ENCODE measurements at places on chromosomes 12 and 14.

- DNase-seq: no peak
These were observed 74.3 kb upstream of the SLC24A4 start for GRCh38 chr14:92248696-92249095.

DNA sequence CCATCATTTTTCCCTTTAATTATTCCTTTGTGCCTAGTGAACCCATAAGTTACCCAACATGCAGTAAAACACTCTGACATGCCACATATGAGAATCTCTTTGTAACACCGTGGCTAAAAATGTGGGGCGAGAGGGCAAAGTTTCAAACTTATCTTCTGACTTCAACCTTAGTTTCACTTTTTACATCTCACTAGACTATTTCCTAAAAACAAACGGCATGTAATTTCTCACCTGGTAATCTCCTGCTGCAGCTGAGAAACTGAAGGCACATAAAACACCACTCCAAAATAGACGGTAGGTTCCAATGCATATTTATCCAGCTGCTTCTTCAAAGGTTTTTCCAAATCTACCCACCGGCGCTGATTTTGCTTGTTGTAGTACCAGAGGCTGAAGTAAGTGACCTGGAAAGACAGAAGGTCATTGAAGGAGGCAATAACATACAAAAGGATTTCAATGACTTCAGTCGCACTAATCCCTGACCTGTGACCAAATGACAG is 37.9 kb downstream of the PTPN21 start:
- no peak for DNase-seq

DNA sequence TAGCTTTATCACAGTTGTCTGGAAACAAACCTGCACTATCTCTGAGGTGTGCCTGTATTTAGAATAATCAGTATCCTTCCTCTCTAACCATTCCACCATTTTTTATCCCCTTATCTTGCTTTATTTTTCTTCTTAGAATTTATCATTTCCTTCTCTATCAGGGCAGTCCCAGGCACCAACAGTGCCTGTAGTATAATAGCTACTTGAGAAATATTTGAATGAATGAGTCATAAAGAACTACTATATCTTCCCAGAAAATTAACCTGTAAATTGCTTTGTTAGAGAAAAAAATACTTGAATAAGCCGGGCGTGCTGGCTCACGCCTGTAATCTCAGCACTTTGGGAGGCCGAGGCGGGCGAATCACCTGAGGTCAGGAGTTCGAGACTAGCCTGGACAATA is 21.2 kb upstream of the FOXJ2 start:
- DNase-seq: no peak

DNA sequence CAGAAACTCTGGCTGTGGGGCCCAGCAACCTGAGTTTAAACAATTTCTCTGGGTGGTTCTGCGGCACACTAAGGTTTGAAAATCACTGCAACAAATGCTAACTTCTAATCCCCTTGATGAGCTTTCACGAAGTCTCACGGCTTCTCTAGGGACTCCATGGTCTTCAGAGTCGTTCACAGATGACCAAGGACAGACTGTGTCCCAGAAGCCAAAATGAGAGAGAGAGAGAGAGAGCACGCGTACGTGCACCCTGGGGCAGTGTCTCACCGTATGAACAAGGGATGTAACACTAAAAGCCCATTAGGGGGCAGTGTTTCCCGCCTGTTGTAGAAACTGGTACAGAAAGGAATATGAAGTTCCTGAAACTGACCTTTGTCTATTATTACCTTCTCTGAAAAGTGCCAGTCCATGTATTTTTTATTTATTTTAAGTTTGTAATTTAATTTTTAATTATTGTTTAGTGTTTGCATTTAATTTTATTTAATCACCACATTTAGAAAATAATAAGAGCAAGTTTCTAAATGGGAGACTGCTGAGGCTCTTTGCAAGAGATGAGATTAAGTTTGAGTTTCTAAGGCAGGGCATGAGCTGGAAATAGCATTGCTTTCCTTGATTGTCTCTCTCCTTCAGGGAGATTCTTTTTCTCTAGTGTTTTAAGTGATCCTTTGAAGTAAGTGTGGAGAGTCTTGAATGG is 3.4 kb downstream of the APOLD1 start:
- DNase-seq: peak; percentile 40

- no peak for DNase-seq
These were observed 135.6 kb upstream of the PRMT8 start for GRCh38 chr12:3355378-3355900.

DNA sequence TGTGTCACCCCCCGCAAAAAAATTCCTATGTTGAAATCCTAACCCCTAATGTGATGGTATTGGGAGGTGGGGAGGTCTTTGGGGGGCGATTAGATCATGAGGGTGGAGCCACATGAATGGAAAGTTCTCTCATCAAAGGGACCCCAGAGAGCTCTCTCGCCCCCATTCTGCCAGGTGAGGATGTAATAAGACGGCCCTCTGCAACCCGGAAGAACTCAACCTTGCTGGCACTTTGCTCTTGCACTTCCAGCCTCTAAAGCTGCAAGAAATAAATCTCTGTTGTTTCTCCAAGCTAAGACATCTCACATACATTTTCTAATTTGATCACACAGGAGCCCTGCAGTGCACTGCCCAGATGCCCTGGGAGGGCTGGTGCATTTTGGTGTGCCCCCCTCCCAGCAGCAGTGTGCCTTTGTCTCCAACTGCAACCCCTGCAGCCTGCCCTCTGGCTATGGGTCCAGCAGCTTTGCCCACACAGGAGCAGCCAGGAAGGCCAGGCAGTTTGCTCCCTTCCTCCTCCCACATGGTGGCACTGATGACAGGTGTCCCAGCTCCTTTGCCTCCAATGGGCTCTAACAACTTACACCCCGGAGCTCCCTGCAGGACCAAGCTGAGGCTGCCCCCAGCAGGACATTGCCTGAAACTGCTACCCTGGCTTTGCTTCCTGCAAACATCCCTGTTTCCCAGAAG is 59.3 kb downstream of the C14orf132 start:
- DNase-seq: no peak

- DNase-seq: no peak
These were observed 148.7 kb downstream of the MDGA2 start for GRCh38 chr14:47526591-47527244.

DNA sequence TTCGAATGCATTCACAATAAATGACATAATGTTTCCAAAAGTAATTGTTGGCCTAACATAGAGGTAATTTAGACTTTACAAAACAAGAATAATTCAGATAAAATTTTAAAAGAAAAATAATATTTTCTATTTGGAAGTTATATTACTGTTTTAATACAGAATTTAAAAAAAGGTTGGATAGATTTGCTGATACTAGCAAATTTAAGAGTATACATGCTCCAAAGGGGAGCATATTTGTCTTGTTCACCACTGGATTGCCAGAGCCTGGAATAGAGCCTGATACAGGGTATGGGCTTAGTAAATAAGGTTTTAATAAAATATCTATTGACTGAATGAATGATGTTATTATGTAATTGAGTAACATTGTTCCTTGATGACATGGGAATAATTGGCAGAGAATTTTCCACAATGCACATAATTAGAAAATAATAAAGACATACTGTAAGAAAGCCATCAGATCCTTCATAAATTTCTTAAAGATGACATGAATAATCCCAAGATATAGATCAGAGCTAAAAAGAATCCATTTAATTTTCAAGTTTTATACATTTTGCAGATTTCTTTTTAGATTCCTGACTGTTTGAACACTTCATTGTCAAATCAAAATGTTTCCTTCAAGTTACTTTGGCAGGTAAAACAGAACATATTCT is 305.3 kb downstream of the SLC6A15 start:
- DNase-seq: no peak

DNA sequence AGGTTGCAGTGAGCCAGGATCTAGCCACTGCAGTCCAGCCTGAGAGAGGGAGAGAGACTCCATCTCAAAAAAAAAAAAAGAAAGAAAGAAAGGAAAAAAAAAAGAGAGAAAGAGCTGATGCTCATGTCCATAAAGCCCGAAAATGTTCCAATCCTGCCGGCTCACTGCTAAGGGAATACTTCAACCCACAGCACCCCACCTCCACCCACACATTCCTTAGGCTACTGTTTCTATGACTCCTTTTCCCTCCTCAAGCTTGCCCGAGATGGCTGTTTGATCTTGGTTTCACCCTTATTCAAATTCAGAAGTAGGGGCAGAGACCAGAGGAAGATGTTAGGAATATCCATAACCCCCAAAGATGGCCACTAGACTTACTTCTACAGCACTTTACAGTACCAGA is 59.5 kb upstream of the RASSF3 start:
- DNase-seq: no peak

- no peak for DNase-seq
These were observed 79.0 kb downstream of the IFNG start for GRCh38 chr12:68080577-68080976.

DNA sequence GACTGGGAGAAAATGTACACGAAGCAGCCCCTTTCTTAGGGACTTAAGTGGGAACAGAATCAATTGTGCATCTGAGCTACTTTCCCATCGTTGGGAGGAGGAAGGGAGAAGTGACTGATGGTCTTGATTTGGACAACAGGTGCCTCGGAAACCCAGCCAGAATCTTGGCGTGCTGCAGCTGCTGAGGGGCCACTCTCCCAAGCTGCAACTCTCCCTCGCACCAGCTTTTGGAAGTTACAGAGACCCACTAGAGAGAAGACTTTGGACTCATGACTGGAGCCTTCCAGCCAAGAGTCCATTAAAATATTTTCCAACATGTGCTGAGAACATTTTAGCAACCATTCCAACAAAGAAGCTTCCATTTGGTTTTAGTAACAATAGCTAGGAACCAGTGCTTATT is 52.3 kb downstream of the GNS start:
- no peak for DNase-seq

- peak; percentile 59 for DNase-seq
These were observed 17.5 kb downstream of the RAD51B start for GRCh38 chr14:67837011-67837624.

- DNase-seq: no peak
These were observed 114.8 kb downstream of the SNAPC1 start for GRCh38 chr14:61877035-61877390.

- DNase-seq: no peak
These were observed 136.3 kb upstream of the PZP start for GRCh38 chr12:9344541-9344940.

DNA sequence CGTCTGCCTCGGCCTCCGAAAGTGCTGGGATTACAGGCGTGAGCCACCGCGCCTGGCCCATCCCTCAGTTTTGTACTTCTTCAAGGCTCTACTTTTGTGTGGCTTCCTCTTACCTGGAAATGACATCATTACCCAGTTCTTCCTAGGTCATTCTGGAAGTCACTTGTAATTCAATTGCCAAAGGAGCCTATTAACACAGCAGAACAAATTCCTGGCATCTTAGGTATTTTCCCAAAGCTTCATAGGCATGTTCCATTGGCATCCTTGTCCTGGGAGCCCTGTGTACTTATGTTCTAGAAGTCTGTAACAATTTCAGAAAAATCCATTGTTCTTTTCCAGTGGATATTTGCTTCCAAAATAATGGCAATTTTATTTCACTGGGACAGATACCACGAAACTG is 60.6 kb downstream of the DAAM1 start:
- DNase-seq: no peak

DNA sequence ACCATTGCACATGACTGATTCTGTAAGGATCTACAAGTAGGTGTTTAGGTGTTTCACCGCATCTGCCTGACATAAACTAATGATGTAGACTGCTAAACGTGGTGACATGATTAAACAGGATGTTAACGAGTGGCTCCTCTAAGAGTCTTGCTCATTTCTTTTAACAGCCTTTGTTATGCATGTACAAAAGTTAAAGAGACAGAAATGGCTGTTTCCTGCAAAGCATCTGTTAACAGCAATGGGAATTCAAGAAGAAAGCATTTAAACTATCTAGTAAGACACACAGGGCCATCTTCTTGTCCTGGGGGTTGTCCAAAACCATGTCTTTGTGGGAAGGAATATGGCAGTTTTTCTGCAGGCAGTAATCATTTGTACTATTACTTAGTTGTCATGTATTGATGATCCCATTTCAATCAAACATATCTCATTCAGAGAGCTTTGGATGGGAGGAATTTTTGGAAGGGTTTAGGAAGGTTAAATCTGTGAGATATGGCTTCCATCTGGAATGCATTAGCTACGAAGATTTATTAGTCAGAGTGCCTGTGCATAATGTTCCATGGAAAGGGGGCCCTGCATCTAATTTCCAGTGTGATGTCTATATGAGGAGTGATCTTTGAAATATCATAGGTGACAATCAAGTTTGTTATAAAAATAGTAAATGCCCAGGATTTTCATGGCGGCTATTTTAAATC is 495.1 kb downstream of the EGLN3 start:
- no peak for DNase-seq

DNA sequence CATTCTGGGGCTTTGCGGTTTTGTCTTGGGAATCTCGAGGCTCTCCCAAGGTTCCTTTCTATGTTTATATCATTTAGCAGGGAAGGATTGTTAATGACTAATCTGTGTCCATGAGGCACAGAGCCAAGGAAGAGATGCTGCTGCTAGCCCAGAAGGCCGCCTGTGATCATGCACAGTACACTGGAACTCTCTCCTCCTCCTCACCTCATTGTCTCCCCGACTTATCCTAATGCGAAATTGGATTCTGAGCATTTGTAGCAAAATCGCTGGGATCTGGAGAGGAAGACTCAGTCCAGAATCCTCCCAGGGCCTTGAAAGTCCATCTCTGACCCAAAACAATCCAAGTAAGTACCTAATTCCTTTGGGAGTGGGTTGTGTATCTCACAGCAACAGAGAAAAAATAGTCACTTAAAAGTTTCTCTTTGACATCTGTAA is at the start of gene NR1H4:
TSS of gene NR1H4 (plus strand) at position 151 of the 435 bp plus-strand sequence. CDS start 19,458 bp downstream, outside the sequence.
- no peak for DNase-seq

GRCh38 chr12:93777254-93777653 is 100.1 kb downstream of the CRADD start:
- no peak for DNase-seq

DNA sequence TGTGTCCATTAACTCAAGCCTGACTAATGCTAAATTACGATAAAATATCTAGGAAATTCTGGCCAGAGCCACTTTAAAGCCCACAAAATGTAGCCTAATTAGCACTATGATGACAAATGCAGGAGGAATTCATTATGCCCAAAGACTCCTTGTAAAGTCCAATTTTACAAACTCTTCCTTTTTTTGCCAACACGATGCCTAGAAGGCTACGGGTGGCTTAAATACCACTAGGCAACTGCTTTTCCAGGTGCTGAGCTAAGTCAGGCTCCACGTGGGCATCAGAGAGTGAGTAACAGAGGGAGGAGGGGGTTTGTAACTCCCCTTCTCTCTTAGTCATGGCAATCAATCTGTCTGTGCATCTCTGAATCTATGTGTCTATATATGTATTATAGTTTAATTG is 172.4 kb upstream of the NTF3 start:
- DNase-seq: no peak

GRCh38 chr12:49907352-49907751 is 3.7 kb upstream of the FAIM2 start:
- DNase-seq: no peak
